ENCODE measurements at places on chromosomes 7 and 10.
A peak's percentile ranks its signal among the peaks of the same experiment; 100 is the strongest.

DNA sequence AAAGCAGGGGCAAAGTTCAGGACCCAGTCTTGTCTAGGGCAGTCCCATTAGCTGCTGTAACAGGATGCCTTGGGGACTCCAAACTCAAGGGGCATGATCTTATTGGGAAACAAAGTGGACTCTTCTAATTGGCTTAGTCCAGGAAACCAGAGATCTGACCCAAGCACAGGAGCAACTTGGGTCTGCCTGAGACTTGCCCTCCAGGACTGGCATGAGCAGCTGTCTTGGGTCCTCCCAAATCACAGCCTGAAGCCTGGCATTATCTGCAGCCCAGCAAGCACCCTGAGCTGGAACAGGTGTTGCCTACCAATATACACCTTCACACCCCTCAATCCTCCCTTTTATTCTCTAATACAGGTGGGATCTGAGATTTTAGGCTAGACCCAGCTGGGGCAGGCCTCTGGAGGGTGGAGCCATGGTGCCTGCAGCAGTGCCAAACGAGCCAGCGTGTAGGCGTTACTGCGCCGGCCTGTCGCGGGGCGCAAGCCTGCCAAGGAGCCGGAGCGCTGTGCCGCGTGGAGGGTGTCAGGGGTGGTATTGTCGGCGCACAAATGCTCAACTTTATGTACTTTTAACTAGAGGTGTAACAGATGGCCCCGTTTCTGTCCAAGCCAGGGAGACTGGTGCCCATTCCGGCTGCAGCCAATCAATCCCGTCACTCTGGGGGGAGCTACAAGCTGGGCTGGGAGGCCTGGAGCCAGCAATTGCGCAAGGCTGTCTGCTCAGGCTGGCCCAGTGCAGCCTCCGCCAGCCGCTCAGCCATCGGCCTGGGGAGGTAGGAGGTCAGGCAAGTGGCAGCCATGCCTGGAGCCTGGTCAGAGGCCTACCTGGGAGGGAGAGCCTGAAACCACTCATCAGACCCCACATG, 12.8 kb upstream of the LBX1 start:
- DNase-seq = no peak

- no peak for DNase-seq
Observed at GRCh38 chr10:93085272-93085859, 11.7 kb downstream of the CYP26A1 start.

GRCh38 chr7:43105521-43106120, 6.8 kb upstream of the HECW1 start:
- DNase-seq = no peak

GRCh38 chr10:69644658-69645295, 14.7 kb downstream of the FAM241B start:
- peak; percentile 44 for DNase-seq

DNA sequence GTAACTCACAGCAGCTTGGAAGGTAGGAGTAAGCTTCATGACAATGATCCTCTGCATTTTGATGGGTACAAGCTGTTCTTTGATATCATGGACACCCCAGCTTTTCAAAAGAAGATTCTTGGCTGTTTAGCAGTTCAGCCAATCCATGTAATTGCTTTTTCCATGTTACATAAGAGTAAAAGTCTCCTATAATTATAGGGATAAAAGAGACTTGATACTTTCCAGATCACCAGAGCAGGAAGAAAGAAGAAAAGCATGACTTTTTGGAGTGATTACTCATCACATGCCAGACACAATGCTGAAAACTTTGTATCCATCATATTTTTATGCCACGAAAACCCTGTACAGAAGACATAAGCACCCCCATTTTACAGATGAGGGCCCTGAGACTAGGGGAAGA, 1049.7 kb downstream of the NRG3 start:
- no peak for DNase-seq

DNA sequence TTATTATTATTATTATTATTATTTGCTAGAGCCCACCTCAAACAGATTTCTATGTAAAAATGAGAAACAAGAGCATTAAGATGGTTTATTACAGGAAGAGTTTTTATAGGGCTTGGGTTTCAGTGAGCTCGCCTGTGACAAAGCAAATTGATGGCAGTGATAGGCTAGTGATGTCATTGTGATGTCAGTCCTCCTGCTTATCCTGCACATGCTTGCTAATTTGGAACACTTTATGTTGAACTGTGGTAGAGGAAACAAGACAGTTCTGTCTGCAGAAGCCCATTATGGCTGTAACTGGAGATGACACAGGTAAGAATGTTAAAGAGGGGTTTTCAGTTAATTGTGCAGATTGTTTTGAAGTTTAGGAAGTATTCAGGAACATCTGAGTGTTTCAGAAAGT, 68.3 kb downstream of the CREM start:
- DNase-seq = no peak

Measured in stimulated activated CD4-positive, alpha-beta T cell treated with anti-CD3 and anti-CD28 coated beads, Interleukin-2, amount 100 ng/mL, for 24 hours (primary cell).